D721Med (cell line): ENCODE measurements at places on chromosomes 6 and 20.

DNA sequence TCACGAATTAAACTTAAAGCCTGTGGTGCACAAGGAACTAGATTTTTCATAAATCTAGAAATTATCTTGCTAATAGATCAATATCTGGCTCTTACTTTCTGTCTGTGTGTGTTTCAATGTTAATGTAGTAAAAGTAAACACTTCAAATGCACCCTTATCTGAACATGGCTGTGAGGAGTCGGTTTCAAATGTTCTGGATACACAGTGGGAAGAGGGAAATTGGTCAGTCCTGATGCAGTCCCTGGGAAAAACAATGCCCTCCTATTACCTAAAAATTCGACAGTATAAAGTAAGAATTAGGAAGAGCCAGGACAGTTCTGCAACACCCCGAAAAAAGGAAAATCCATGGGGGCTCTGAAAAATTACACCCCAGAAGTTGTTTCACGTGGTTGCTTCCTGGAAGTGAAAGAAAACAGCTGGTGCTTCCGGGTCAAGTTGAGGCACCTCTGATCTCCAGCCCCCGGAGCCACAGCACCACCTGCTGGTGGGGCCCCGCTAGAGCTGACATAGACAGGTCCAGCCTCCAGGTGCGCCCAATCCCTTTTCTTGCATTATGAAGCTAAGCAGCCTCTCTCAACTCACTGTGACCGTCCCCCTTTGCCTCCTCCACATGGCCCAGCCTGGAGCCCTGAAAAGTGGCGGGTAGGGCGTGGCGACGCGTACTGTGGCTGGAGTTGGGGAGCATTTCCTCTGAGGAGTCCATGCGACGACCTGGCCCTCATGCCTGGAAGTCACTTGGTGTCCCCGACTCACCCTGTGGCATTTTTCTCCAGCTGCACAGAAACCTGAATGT lies 8.3 kb downstream of the SEMG2 start:
- DNase-seq = no peak

DNA sequence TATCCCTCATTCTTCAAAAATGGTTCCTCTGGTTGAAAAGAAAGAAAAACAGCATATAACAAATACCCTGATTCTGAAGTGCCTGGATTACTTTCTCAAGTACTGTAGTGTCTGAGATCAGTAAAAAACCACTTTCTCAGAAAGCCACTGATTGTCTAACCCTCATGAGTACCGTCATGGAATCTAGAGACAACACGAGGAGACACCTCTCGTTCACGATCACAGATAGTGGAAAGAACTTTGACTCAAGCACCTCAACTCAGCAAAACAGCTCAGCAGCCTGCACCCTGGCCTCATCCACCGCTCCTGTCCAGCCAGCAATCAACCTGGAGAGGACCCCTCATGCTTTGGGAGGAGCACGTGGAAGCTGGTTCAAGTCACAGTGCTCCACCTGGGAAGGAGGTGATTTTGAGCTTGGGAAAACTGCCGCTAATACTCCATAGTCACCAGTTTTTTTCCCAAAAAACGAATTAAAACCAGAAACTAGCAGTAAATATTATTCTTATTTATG lies 1.0 kb downstream of the SCML4 start:
- no peak for DNase-seq

DNA sequence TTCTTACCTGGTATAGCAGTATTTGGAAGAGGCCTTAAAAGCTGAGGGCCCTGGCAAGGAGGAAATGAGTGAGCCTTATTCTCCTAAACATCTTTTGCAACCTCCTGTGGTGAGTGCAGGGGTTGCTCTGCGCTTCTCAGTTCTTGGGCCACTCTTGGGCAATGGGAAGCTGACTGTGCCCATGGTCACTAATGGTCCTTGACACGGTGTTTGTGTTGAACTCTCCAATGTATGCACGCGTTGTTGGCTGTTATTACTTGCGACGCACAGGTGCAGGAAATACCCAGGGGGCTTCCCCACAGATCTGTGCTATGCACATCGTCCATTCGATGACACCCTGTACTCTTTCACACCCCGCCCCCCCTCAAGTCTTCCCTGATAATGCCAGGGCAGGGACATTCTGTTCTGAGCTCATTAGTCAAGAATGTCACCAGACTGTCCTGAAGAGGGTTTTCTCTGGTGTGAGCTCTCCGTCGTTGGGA lies 79.7 kb downstream of the EDN1 start:
- no peak for DNase-seq

GRCh38 chr20:6519556-6519955 lies 247.9 kb upstream of the BMP2 start:
- no peak for DNase-seq

- DNase-seq = no peak
Observed at GRCh38 chr6:12238219-12238618, 51.9 kb upstream of the EDN1 start.

DNA sequence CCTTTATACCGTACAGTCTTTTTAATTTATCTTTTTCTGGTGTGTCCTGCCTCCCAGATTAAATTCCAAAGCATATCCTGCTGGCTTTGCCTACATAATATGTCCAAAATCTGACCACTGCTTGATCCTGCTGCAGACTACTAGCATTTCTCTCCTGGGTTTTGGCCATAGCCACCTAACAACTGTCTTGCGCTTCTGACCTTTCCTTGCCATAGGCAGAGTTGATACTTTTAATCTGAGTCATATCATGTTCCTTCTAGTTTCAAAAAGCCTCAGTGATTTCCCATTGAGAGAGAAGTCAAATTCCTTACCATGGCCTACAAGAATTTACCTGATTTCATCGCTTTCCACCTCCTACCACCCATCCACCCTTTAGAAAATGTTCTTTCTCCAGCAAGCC lies 104.8 kb downstream of the BCKDHB start:
- no peak for DNase-seq

GRCh38 chr6:128507337-128508310 lies 12.8 kb downstream of the PTPRK start:
- no peak for DNase-seq

DNA sequence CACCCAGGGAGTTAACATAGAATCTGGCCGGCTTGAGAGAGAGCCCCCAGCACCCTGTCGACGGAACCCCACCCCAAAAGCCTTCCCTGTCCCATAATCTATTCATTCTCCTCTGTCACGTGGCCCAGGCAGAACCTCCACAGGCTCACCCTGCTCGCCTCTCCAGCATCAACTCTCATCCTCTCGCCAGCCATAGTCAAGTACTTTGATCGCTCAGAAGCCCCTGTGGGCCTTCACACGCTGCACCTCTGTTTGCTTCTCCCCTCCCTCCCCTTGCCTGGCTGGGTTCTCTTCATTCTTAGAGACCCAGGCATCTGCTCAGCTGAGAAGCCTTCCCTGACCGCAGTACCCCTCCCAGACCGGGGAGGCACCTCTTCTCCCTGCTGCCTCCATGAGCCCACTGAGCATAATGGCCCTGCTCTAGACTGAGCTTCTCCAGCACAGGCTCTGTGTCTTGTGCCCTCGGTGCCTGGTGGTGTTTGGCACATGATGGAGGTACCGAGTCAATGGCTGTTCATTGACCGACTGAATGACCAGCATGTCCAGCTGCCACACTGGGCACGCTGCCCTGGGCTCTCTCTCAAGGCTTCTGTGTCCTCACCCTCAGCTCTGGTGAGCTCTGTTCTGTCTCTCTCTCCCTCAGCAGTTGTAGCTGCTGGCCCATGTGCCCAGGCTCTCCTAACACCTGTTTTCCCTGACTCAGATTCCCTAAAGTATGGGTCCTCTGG lies 33.7 kb downstream of the PKIG start:
- DNase-seq = no peak

DNA sequence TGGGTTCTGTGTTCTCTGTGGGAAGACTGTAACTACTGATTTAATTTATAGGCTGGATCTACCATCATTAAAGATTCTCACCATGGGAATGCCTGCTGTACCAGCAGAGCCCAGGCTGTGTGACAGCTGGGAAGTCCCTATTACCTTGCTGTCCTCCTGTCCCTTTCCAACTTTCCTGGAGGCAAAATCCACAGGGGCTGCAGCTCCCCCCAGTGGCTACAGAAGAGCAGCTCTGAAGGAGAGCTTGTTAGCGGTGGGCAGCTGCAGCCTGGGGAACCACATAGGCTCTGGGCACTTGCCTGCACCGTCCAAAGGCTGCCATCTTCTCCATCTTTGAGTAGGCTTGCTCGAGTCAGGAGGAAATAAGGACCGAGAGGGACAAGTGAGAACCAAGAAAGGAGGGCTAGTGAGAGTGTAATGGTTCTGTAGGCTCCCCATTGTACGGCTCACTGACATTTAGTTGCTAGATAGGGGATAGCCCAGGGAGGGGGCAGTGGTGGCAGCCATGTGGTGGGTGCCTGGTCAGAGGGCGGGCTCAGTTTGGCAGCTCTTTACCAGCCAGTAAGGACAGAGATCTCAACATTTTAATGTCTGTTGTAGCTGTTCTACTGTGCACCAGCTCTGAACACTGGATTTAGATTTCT lies 155.1 kb upstream of the MLIP start:
- no peak for DNase-seq

DNA sequence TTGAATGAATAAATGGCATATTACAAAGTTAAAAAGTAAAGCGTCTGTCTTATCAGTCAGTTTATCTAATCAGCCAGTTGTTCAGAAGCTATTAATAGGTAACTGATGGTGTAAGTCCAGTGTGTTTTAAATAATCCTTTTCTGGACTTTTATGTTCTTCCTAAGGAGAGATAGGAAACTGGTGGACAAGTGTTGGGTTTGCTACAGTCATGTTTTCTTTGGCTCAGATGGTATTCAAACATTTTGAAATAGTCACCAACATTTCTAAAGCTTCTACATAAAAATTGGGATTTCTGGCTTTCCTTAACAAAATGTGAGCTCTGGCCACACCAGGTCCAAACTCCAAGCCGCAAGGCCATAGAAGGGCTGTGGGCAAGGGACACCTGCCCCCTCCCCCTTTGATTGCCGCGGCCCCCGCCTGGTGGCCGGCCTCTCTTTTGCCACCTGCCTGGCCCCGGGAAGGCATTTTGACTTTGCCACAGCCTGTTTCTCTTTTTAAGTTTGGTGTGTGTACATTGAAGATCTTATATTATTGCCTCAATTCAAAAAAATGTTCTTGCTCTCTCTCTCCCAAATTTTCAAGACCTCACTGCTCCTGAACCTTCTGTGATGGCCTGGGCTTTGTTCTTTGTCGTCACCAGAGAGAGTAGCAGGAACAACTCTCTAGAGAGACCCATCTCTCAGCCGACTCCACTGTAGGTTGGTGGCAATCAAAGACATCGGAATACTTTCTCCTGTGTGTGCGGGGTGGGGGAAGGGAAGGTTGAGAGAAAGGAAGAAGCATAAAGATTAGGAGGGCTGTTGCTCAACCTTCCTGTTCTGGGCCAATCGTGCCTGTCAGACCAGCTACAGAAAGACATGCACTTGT lies 84.0 kb upstream of the ZNF217 start:
- no peak for DNase-seq

GRCh38 chr20:52365688-52366087 lies 174.1 kb upstream of the ZFP64 start:
- no peak for DNase-seq

DNA sequence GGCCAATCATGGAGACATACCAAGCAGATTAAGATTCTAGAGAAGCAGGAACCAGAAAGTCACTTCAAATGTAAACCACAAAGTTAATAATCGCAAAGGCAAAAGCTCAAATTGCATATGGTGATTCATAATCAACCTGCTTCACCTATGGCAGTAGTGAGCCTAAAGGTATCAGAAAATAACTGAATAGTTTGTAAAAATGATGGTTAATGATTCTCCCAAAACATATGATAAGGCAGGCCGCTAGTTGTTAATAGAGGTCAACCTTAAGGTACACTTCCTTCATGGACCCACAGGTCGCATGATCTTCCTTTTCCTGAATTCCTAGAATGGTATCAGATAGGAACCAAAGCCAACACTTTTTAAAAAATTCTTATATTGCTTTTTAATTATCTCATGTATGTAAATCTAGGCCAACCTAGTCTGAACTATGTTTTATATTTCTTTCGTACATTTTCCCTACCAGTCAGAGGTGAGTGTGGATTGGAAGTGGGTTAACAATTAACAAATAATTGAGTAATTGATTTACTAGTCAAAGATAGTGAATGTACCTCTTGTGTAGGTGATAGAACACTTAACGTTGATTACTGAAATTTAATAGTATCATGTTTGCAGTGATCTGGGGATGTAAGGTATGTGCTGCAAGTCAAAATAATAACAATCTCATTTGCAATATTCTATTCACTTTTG lies 16.4 kb downstream of the TAAR2 start:
- DNase-seq = no peak

DNA sequence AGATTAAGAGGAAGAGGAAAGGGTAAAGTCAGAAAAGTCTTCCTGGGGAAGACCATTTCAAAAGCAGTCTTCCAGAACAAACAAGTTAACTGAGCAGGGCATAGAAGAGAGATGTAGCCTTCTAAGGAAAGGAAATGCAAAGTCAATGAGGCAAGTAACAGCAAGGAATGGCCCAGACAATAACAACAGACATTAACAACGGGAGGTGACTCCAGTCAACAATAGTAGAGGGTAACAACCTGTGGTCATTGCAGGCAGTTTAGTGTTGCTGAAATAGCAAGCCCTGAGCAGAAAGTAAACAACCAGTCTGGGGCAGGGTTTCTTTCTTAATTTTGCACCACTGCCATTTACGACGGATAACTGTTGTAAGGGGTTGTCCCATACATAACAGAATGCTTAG lies 2.1 kb downstream of the MDN1 start:
- no peak for DNase-seq

DNA sequence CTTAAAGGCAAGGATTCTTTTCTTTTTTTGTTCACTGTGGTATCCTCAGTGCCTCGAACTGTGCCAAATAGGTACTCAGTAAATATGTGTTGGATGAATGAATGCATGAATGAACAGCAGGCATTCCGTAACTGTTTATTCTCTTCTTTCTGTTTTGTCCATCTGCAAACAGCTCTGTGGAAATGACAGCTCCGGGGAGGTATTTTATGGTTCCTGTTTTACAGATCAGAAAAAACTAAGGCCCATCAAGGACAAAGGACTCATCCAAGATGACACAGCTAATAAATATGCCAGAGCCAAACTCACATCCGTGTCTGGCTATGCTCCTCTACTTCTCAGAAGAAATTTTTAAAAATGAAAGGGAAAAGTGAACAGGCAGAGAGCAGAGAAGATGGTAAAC lies 21.0 kb downstream of the JPH2 start:
- no peak for DNase-seq

DNA sequence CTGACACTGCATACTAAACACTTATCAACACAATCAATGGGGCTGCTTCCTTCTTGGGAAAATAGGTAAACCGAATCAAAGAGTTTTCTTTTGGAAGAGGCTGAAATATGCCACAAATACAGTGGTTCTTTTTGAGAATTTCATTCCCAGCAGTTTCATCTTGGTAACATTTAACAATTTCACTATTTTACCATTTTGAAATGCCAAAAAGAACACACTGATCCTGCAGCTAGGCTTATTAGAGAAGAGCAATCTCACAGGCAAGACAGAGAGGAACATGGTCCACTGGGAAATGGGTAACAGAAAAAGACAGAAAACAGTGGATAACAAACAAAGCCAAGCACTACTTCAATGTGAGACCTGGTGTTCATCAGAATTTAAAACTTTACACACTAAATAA lies 2.5 kb downstream of the CNR1 start:
- no peak for DNase-seq

- peak; percentile 55 for DNase-seq
Observed at GRCh38 chr20:39081255-39081654, 119.1 kb downstream of the DHX35 start.

GRCh38 chr20:49825521-49826033 lies 12.9 kb downstream of the SLC9A8 start:
- DNase-seq = no peak
